ENCODE measurements at places on chromosomes 3 and 15. TPM values are rescaled to one million over a fixed set of nuclear protein-coding genes. Genes with fewer than 3 reads are reported as not detected.

DNA sequence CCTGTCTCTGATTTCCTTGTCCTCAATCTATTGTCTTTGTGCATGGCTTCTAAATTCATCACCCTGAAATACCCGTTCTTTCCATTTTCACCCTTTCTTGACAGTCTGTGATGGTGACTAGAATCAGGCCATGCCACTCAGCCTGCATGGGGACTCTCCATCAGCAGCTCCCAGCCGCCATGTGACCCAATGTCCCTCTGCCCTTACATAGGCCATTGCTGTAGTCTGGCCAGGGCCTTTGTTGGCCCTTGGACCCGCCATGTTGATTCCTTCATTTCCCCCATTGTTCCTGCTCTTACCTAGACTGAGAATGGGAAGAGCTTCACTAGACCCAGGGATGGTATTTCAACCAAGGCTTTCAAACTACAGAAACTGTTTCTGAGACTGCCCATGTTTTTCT lies 45.8 kb downstream of the SPSB4 start:
- DNase-seq, result no peak
- H3K27ac ChIP-seq, result no peak overlapping the region
- H3K4me1 ChIP-seq, result peaks cover 17% of the 10 kb centered on the region
- H3K27me3 ChIP-seq, result no peaks in the 10 kb centered on the region
- peaks cover 5% of the 10 kb centered on the region for H3K36me3 ChIP-seq

Gene TEX9
- total RNA-seq, result 22.8 TPM

DNA sequence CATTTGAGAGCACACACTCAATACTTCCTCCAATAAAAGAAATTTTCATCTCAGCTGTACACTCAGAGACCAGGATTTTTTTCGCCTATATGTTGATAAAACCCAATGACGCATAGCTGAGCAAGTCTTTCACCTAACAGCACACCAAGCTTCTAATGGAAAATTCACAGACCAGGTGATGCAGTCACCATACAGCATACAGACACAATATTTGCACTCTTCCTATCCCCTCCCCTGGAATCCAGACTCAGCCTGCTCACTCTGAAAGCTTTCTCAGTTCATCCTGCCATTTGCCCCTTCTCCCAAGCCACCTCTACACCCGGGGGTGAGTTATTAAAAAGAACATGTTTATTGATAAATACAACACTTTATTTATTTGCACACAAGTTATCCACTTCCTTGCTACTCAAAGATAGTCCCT lies 1.7 kb downstream of the TBC1D5 start:
- H3K27ac ChIP-seq, result peak overlapping the region; percentile 98
- H3K4me3 ChIP-seq, result peak overlapping the region; percentile 86
- no peaks in the 10 kb centered on the region for H3K27me3 ChIP-seq

GRCh38 chr3:197227780-197228574 lies 70.4 kb downstream of the DLG1 start:
- DNase-seq, result no peak
- no peaks in the 10 kb centered on the region for H3K27me3 ChIP-seq
- H3K36me3 ChIP-seq, result peaks cover 4% of the 10 kb centered on the region

- peak overlapping the region; percentile 46 for H3K4me3 ChIP-seq
- peaks cover 50% of the 10 kb centered on the region for H3K4me1 ChIP-seq
- DNase-seq, result no peak
- no peaks in the 10 kb centered on the region for H3K36me3 ChIP-seq
Measured at GRCh38 chr15:70376929-70377691, 279.4 kb upstream of the TLE3 start.

Gene DVL3
- total RNA-seq, result 159 TPM

DNA sequence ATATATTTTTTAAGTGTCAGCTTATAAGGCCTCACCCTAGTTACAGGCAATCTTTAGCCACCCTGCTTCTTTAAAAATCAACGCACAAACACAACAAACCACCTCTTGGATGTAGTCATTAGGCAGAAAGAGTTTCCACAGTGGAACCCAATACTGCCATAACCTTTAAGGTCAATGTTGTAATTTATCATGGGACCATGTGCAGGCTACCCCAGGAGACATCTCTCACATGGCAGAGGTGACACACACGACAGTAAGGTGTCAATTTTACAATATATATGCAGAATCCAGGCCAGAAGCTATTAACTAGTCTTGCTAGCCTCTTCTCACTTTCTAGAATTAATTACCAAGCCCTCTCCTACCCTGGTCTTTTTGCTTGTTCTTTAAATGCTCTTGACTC lies 336.5 kb downstream of the MAGI1 start:
- H3K27me3 ChIP-seq, result no peaks in the 10 kb centered on the region
- H3K4me3 ChIP-seq, result no peak overlapping the region
- peaks cover 2% of the 10 kb centered on the region for H3K36me3 ChIP-seq
- H3K27ac ChIP-seq, result no peak overlapping the region
- H3K4me1 ChIP-seq, result peaks cover 3% of the 10 kb centered on the region

Gene OR5H15
- not detected for total RNA-seq

Gene EXD1
- total RNA-seq, result not detected

- no peak overlapping the region for H3K4me3 ChIP-seq
- peaks cover 7% of the 10 kb centered on the region for H3K36me3 ChIP-seq
- no peak for DNase-seq
- H3K27me3 ChIP-seq, result no peaks in the 10 kb centered on the region
Measured at GRCh38 chr3:69791106-69791505, 51.8 kb downstream of the MITF start.

Gene CPLX3
- total RNA-seq, result 0.14 TPM

- no peaks in the 10 kb centered on the region for H3K4me1 ChIP-seq
- no peak overlapping the region for H3K4me3 ChIP-seq
- H3K27ac ChIP-seq, result no peak overlapping the region
- H3K36me3 ChIP-seq, result no peaks in the 10 kb centered on the region
- DNase-seq, result no peak
Measured at GRCh38 chr3:134863915-134864314, 68.9 kb downstream of the EPHB1 start.

Gene SOX14
- 0.44 TPM for total RNA-seq

Gene TIGIT
- not detected for total RNA-seq

Gene TTLL3
- 116 TPM for total RNA-seq

DNA sequence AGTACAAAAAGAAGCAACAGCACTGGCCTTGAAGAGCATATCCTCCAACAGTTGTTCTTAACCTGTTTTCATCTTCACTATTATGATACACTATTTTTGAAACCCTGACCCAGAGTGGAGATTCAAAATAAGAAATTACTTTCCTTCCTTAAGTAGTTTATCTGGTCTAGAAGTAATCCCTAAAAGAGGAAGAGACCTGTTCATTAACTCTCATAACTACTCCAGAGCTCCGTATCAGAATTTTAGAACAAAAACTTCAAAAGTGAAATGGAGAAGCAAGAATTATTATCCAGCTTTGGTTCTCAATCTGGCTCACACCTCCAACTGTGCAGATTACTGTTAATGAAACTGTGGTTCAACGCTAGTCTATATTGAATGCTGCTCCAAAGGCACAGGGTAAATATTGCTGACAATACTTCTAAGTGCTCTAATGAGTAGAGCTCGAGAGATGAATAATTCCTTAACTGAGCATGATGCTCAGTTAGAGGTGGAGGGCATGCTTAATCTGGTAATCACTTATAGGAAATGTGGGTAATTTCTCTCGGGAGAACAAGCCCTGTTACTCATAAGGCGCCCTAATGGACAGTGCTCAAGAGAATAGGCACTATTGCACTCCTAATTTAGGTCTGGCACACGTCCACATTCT lies 5.2 kb downstream of the LCMT2 start:
- no peaks in the 10 kb centered on the region for H3K36me3 ChIP-seq
- peaks cover 36% of the 10 kb centered on the region for H3K27me3 ChIP-seq
- no peak for DNase-seq
- no peak overlapping the region for H3K27ac ChIP-seq
- no peak overlapping the region for H3K4me3 ChIP-seq

Gene UCN2
- 0.60 TPM for total RNA-seq

DNA sequence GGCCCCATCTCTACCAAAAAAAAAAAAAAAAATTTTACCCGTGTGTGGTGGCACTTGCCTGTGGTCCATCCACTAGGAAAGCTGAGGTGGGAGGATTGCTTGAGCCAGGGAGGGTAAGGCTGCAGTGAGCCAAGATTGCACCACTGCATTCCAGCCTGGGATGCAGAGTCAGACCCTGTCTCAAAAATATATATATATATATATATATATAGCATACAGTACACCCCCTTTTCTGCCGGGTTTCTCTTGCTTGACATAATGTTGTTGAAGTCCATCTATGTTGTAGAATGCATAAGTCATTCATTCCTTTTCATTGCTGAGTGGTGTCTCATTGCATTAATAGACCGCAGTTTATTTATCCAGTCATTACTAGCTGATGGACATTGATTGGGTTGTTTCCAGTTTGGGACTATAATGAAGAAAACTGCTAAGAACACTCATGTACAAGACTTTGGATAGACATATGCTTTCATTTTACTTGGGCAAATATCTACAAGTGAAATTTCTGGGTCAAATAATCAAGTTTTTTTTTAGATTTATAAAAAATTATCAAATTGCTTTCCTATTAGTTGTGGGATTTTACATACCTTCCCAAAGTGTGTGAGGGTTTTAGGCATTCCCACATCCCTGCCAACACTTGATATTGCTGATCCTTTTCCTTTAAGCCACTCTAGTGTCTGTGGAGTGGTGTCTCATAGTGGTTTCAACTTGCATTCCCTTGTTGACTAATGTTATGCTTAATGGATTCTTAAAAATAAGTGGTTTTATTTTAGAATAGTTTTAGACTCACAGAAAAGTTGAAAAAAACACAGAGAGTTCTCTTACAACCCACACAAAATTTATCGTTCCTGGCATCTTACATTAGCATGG lies 2.1 kb upstream of the PRR20G start:
- no peak overlapping the region for H3K27ac ChIP-seq
- H3K4me3 ChIP-seq, result no peak overlapping the region
- H3K4me1 ChIP-seq, result no peaks in the 10 kb centered on the region
- no peak for DNase-seq

DNA sequence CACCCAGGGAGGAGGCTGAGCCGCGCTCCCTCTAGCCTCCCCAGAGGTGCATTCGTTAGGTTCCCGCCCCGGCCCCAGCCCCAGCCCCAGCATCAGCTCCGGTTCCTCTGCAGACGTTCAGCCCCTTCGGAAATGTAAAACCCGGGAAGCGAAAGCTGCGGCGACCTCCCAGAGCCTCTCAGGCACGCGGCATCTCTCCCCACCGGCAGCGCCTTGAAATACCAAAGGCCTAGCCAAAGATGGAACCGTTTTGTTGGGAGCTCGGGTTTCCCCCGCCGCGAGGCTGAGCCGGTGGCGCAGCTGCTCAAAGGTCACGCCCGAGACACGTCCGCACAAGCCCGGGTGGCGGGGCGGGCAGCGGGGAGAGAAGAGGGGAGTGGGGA lies 77.8 kb upstream of the HES1 start:
- no peaks in the 10 kb centered on the region for H3K36me3 ChIP-seq
- DNase-seq, result peak; percentile 67
- H3K27ac ChIP-seq, result peak overlapping the region; percentile 1
- no peaks in the 10 kb centered on the region for H3K27me3 ChIP-seq
- peak overlapping the region; percentile 22 for H3K4me3 ChIP-seq

DNA sequence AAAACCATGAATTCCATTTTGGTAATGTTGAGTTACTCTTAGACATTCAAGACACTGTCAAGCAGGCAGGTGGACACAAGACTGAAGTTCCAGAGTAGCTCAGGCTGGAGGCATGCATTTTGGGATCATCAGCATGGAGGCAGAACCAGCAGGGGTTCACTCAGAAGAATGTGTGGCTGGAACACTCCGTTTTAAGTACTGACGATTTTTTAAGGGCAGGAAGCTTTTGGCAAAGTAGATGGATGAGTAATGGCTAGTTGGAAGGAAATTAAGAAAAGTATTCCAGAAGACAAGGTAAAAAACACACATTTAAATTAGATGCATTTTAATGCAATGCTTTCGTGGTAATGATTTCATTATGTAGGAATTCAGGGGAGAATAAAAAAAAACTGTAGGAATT lies 420.4 kb downstream of the ROBO2 start:
- H3K27ac ChIP-seq, result no peak overlapping the region
- no peaks in the 10 kb centered on the region for H3K4me1 ChIP-seq
- no peaks in the 10 kb centered on the region for H3K27me3 ChIP-seq
- DNase-seq, result no peak

GRCh38 chr3:64190517-64191515 lies 34.5 kb downstream of the PRICKLE2 start:
- H3K27me3 ChIP-seq, result no peaks in the 10 kb centered on the region
- DNase-seq, result no peak
- H3K36me3 ChIP-seq, result peaks cover 25% of the 10 kb centered on the region
- no peak overlapping the region for H3K27ac ChIP-seq

GRCh38 chr15:66169625-66170024 lies 83.9 kb downstream of the MEGF11 start:
- peaks cover 58% of the 10 kb centered on the region for H3K27me3 ChIP-seq
- no peaks in the 10 kb centered on the region for H3K36me3 ChIP-seq
- no peak overlapping the region for H3K4me3 ChIP-seq
- H3K27ac ChIP-seq, result no peak overlapping the region

Gene PARP6
- 127 TPM for total RNA-seq

- no peaks in the 10 kb centered on the region for H3K36me3 ChIP-seq
- no peak overlapping the region for H3K4me3 ChIP-seq
- H3K27ac ChIP-seq, result no peak overlapping the region
- no peak for DNase-seq
- H3K4me1 ChIP-seq, result peaks cover 25% of the 10 kb centered on the region
Measured at GRCh38 chr3:79517766-79518413, 249.9 kb downstream of the ROBO1 start.

Gene AP3B2
- 2.5 TPM for total RNA-seq

Gene GNL3
- 116 TPM for total RNA-seq

DNA sequence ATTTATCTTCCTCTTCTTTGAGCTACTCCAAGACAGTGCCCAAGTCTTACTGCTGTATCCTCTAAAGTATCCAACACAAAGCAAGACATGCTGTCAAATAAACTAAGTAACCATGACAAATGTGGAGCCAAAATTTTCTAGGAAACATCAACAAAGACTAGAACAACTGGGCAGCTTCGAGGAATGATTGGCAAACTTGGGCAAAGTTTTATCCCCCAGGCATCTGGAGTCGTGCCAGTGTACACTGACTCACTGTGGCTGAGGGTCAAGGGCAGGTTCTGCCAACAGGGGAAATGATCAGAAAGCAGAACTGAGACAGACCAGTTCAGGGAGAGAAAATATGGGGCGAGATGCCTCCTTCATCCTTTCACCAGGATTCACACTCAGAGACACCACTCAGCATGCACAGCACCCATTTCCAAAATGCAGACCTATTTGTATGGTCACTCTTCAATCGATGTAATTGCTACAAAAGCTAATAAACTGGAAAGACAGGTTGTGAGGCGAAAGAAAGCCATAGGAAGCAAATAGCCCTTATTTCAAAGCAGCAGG lies 65.8 kb downstream of the MB21D2 start:
- H3K27ac ChIP-seq, result peak overlapping the region; percentile 83
- DNase-seq, result no peak
- peaks cover 45% of the 10 kb centered on the region for H3K4me1 ChIP-seq
- H3K36me3 ChIP-seq, result peaks cover 6% of the 10 kb centered on the region
- no peaks in the 10 kb centered on the region for H3K27me3 ChIP-seq
- no peak overlapping the region for H3K4me3 ChIP-seq

GRCh38 chr3:180072786-180073185 lies 36.0 kb upstream of the PEX5L start:
- H3K4me1 ChIP-seq, result no peaks in the 10 kb centered on the region
- no peak overlapping the region for H3K4me3 ChIP-seq
- no peak overlapping the region for H3K27ac ChIP-seq
- DNase-seq, result no peak

GRCh38 chr15:95760508-95760907 lies 570.0 kb upstream of the NR2F2 start:
- H3K27me3 ChIP-seq, result no peaks in the 10 kb centered on the region
- no peak for DNase-seq
- H3K4me3 ChIP-seq, result no peak overlapping the region
- H3K27ac ChIP-seq, result no peak overlapping the region
- H3K4me1 ChIP-seq, result peaks cover 19% of the 10 kb centered on the region
